ENCODE measurements at places on chromosomes 11 and 22.
A peak's percentile ranks its signal among the peaks of the same experiment; 100 is the strongest.

GRCh38 chr22:49503896-49504521 is 323.7 kb downstream of the BRD1 start:
- no peak for DNase-seq

GRCh38 chr11:92886243-92886905 is 83.1 kb upstream of the MTNR1B start:
- DNase-seq = peak; percentile 53

DNA sequence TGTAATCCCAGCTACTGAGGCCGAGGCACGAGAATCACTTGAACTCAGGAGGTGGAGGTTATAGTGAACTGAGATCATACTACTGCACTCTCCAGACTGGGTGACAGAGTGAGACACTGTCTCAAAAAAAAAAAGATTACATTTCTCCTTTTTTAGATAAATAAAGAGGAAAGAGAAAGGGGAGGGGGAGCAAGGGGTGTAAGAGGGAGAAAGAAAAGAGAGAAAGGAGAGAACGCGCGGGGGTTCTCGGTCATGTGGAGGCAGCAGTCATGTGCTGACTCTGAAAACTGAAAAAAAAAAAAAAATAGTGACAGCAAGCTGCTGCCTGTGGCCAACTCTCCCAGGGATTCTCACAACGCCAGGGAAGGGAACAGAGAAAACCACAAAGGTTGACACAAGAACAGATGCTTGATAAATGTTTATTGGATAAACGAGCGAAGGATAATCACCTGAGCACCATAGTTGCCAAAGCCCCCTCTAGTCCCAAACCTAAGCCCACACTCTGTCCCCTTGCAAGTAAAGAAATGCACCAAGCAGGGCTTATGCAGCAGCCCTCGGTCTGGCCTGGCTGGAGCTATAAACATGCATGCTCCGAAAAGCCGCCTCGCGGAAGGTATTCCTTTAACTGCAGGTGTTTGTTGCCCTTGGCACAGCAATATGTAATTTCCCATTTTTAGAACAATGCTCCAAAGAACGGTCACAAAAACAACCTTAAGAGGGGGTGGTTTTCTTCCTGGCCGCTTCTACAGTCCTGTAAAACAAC is 14.5 kb downstream of the SCGB1A1 start:
- no peak for DNase-seq

GRCh38 chr22:46844606-46845210 is 82.3 kb downstream of the TBC1D22A start:
- DNase-seq = no peak

DNA sequence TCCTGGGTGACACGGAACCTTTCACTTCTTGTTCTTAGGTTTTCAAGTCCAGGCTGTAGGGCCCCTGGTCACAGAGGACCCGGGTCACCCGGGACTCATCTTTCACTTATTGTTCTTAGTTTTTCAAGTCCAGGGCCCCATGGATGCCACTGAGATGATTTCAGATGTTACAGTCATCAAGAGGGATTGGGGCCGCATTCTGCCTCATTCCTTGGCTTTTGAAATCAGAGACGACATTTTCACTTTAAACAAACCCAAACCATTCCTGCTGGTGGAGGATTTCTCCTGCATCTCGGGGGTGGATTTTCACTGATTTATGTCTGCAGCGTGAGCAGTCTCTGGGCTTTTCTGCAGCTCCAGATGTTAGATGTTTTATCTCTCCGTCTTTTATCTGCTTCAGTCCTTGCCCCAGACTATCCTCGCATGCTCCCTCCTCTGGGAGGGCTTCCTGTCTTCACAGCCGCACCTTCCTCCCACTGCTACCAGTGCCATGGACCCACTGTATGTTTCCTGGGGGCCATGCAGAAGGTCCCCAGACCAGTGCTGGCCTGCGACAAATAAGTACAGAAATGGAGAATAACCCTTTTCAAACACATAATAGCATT is 27.4 kb downstream of the FBLN1 start:
- DNase-seq = no peak

GRCh38 chr11:81596704-81597103 is 1137.0 kb downstream of the FAM181B start:
- DNase-seq = no peak

DNA sequence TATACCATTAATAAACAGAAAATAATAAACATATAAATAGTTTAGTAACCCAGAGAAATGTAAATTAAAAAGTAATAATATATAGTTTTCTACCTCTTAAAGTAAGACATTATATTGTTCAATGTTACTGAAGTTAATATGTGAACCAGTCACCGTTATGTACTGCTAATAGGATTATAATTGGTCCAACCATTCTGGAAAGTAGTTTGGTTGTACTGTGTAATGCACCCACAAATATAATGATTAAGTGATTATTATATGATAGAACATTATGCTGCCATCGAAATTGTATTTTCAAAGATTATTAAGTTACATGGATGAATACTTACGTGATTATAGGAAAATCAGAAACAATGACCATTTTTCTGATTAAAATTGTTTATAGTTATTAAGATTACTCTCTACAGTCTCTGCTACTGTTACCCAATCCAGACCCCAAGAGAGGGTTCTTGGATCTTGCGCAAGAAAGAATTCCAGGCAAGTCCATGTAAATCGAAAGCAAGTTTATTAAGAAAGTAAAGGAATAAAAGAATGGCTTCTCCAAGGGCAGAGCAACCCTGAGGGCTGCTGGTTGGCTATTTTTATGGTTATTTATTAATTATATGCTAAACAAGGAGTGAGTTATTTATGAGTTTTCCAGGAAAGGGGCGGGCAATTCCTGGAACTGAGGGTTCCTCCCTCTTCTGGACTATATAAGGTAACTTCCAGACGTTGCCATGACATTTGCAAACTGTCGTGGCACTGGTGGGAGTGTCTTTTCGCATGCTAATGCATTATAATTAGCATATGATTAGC is 50.1 kb downstream of the ACER3 start:
- no peak for DNase-seq

GRCh38 chr11:11582011-11582701 is 39.6 kb downstream of the GALNT18 start:
- no peak for DNase-seq

DNA sequence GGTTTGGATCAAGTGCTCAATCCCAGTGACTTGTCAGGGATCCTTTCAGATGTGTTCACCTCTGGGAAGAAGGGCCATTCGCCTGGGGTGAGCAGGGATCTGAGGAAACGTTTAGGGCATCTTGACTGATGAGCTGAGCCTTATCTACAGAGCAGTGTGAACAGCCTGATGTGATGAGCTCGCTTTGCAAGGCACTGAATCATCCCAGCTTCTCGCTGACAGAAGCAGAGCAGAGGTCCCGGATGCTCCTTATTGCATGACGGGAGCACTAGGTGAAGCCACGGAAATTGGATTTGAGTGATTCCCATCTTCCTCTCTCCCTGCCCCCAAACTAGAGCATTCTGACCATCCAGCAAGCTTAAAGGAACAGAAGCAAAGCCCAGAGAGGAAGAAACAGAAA is 46.5 kb downstream of the SEZ6L start:
- DNase-seq = no peak

DNA sequence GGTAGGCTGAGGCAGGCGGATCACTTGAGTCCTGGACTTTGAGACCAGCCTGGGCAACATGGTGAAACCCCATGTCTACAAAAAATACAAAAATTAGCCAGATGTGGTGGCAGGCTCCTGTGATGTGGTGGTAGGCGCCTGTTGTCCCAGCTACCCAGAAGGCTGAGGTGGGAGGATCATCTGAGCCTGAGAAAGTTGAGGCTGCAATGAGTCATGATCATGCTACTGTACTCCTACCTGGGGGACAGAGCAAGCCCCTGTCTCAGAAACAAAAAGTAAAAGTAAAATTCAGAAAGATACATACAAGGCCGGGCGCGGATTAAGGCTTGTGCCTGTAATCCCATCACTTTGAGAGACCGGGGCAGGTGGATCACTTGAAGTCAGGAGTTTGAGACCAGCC is 6.3 kb downstream of the LDHAL6A start:
- DNase-seq = no peak

- no peak for DNase-seq
Observed at GRCh38 chr11:120144501-120144900, 6.6 kb upstream of the TRIM29 start.

GRCh38 chr11:61714916-61715315 is 34.7 kb downstream of the DAGLA start:
- no peak for DNase-seq

GRCh38 chr11:9817191-9817590 is 153.3 kb downstream of the SWAP70 start:
- no peak for DNase-seq

GRCh38 chr11:6604081-6604626 is 580 bp downstream of the ILK start:
- peak; percentile 37 for DNase-seq

DNA sequence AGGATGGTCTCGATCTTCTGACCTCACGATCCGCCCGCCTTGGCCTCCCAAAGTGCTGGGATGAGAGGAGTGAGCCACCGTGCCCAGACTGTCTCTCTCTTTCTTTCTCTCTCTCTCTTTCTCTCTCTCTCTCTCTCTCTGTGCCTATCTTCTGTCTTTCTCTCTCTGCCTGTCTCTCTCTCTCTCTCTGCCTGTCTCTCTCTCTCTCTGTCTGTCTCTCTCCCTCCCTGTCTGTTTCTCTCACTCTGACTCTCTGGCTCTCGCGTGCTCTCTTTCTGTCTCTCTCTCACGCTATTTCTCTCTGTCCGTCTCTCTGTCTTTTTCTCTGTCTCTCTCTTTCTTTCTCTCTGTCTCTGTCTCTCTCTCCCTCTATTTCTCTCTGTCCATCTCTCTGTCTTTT is 3911.2 kb upstream of the OR11H1 start:
- no peak for DNase-seq

DNA sequence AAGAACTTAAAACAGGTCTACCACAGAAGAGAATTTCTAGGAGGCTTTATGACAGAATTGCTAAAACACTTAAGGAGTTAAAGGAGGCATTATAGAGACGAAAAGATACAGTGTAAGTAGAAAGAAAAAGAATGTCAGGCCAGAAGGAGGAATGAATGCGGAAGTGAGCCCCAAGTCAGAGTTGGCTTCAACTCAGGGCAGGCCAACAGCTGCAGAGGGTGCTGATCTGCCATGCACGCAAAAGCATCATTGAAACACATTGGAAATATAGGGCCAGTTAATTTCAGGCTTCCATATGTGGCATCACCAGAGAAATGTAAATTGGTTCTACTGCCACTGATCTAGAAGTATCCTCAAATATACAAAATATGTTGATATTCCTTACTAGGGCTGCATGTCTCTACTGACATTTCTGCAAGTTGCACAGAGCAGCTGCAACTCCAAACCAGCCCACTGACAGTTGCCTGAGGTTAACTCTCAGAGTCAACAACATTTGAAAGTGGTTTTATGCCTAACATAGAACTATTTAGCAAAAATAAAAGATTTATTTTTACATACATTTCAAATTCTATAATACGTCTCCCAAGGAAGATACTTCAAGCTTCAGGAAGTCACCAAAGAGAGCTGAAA is 324.1 kb downstream of the C11orf87 start:
- no peak for DNase-seq

DNA sequence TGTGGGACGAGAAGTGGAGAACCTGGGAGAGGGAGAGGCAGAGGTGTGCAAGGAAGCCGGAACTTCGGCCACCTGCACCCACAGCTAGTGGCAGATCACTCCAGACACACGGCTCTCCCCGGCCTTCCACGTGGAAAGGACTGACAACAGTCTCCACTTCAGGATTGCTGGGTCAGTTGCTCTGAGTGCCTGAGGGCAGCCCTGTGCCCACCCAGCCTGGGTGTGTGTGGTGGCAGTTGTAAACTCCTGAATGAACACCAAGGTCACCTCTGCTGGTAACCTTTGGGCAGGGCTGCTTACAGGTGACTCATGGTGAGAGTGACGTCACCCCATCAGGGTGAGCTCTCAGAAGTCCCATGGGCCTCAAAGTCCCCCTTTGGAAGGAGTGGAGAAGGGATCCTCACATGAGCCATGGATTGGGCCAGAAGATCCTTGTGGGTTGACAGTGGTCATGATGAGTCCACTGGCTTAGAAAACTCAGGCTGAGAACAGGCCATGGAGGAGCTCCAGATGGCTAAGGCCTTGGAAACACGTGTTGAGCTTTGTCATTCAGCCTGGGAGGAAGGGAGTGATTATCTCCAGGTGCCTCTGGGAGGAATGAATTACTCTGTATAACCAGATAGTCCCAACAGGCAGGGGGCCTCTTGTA is 71.3 kb downstream of the BCR start:
- no peak for DNase-seq

GRCh38 chr11:36333897-36334296 is 37.8 kb downstream of the PRR5L start:
- DNase-seq = no peak

GRCh38 chr11:45580399-45580798 is 85.0 kb downstream of the CHST1 start:
- DNase-seq = peak; percentile 20

GRCh38 chr11:9341638-9342178 is 27.3 kb upstream of the TMEM41B start:
- no peak for DNase-seq

DNA sequence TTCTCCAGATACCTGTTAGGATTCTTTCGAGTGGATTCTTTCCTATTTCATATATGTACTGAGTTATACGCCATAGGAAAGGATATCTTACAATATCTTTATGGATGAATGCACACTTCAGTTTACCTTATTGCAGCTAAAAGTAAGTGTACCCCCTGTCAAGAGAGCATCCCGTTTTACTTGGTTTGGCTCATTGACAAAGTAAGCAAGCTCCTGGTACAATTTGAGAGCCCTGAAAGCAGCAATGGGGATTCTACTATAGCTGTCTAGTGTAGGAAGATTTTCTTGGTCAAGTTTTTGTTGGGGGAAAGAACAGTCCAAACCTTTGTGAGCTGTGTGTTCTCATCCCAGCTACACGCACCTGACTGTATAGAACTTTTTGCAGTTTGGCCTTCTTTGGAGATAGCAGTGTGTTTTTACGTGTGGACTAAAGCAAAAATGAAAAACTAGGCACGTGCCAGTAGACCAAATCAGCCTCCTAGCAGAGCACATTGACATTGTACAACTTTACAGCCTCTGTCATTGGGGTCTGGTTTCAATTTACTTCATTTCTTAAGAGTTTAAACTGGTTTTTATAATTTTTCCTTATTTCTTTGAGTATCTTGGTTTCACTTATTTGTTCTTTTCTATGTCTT is 44.0 kb downstream of the PPP6R3 start:
- DNase-seq = no peak

GRCh38 chr22:19643448-19644313 is 70.6 kb upstream of the SEPTIN5 start:
- no peak for DNase-seq

- DNase-seq = no peak
Observed at GRCh38 chr11:121703201-121703600, 250.4 kb upstream of the SORL1-AS1 start.
